Occipital lobe (tissue), 3 donors: ENCODE measurements at places on chromosomes 16 and 17. TPM values are rescaled to one million over a fixed set of nuclear protein-coding genes. Genes with fewer than 3 reads are reported as not detected.

SGCA gene
- not detected for total RNA-seq

ARL5C gene
- not detected for total RNA-seq

HOXB8 gene
- total RNA-seq, result not detected

SCARF1 gene
- 3.9 TPM for total RNA-seq

ABCA10 gene
- total RNA-seq, result 10.0 TPM

SALL1 gene
- 4.4 TPM for total RNA-seq

OR3A3 gene
- not detected for total RNA-seq

GRCh38 chr17:36880268-36880905 is 56.9 kb upstream of the LHX1 start:
- DNase-seq, result no peak

DNA sequence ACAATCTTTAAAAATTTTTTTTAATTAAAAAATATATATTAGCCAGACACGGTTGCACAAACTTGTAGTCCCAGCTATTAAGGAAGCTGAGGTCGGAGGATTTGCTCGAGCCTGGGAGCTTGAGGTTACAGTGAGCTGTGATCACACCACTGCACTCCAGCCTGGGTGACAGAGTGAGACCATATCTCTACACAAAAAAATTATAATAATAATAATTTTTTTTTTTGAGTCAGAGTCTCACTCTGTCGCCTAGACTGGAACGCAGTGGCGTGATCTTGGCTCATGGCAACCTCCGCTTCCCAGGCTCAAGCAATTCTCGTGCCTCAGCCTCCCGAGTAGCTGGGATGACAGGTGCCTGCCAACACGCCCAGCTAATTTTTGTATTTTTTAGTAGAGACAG is 23.8 kb downstream of the LITAF start:
- no peak for DNase-seq

DNA sequence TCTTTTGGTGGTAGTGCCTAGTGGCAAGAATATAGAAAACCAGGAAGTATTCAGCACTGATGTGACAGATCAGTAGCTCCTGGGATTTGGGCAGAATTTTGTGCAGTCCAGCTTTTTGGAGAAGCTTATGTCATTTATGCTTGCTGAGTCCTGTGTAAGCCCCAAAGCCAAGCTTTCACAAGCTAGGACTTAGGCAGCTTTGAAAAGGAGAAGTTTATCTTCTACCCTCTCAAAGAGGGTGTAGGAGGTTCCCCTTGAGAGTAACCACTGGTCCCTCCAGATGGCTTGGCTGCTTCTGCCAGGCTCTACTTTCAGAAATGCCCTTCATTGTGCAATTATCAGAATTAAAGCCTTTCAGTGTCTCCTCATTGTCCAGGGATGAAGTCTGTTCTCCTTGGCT is 78.8 kb downstream of the CES1 start:
- no peak for DNase-seq

- DNase-seq, result no peak
These were observed 25.9 kb upstream of the NKD1 start for GRCh38 chr16:50522324-50522723.

GRCh38 chr17:3400055-3400454 is 1.8 kb upstream of the OR1E1 start:
- DNase-seq, result no peak

- DNase-seq, result no peak
These were observed 1.7 kb downstream of the ADORA2B start for GRCh38 chr17:15946611-15947120.

DNA sequence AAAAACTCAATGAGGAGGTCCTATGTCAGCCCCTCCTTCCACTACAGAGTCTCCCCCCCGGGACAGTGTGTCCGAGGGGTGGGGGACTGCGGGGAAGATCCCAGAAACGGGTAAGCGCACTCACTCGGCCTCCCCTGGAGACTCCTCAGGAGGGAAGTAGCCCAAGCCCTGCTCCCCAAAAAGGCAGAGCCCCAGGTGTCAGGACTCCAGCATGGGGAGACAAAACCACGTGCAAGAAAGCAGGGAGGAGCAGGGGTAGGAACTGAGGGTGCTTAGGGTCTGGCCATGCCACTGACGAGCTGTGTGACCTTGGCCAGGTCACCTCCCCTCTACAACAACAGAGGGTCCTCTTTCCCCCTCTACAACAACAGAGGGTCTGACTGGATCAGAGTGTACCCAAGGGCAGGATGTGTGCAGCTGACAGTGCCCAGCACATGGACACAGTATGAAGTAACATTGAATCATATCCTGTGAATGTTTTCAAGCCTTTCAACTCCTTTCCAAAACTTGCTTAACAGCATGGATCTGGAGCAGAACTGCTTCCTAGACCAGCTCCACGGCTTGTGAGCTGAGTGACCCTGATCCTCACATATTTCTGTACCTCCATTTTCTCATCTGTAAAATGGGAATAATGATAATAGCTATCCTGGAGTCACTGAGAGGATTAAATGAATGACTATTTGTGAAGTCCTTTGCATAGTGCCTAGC is 2.1 kb upstream of the NAGS start:
- no peak for DNase-seq

- no peak for DNase-seq
These were observed 31.2 kb downstream of the NXN start for GRCh38 chr17:948284-948852.
